ENCODE measurements at places on chromosomes 13 and 19. TPM values are rescaled to one million over a fixed set of nuclear protein-coding genes. Genes with fewer than 3 reads are reported as not detected.

- no peak for DNase-seq
Measured at GRCh38 chr19:19562665-19563347, 24.7 kb downstream of the CILP2 start.

NCAN gene
- total RNA-seq, result 0.36 TPM

GRCh38 chr13:64817691-64818090 is 2412.4 kb downstream of the PCDH9 start:
- DNase-seq, result peak; percentile 3

GRCh38 chr19:5891938-5892771 is 11.4 kb downstream of the NDUFA11 start:
- peak; percentile 66 for DNase-seq

GRCh38 chr13:42524487-42525034 is 49.4 kb upstream of the TNFSF11 start:
- no peak for DNase-seq

B3GNT3 gene
- not detected for total RNA-seq

DNA sequence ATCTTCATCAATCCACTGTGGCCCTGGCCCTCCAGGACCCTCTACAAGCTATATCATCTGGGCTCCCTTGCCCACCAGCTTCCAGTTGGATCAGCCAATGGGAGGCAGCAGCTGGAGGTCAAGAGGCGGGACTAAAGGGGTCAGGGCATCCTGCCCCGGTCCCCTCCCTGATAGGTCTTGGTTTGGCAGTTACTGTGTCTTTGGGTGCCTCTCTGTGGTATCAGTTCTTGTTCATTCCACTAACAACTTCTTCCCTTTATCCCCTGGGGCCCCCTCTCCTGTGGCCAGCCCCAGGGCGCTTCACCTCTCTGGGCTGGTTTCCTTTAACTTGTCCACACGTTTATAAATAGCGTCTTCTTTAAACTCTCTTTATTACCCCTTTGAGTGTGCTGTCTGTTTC is 83.6 kb downstream of the DCT start:
- no peak for DNase-seq

DNA sequence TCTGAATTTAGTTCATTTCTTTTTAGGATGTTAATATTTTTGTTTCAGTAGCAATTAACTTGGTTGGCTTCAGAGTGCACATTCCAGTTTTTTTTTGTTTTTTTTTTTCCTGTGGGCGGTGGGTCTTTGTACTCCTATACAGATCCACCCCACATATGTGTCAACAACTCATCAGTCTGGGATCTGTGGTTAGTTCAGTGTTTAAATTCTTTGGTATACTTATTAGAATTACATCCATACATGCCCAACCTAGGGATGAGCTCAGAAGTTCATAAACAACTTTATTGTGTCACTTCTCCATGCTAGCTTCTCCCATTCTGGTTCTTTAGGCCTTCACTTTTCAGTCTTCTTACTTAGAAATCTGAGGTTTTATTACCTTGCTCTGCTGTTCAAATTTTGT is 50.9 kb downstream of the PCCA start:
- no peak for DNase-seq

IZUMO4 gene
- total RNA-seq, result 11.6 TPM

ZNF791 gene
- 9.1 TPM for total RNA-seq
